Myocyte (in vitro differentiated cells): ENCODE measurements at places on chromosomes 13 and 19.

DNA sequence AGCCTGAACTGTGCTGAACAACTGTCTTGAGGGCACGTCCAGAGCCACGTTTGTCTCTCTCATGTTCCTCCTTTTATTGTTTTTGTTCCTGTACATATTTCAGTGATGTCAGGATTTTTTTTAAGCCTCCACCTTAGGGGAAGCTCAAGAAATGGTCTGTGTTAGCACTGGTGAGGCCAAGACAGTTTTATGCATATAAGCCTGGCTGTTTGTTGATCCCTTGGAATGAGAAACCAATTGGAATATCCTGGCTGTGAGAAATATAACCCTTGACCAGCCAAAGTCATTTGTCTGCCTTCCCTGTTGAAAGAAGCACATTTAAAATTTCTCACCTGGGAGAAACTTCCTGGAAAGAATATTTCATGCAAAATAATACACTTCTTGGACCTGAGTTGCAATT lies 115.8 kb downstream of the DNAJC15 start:
- no peak for DNase-seq

- no peak for DNase-seq
These were observed 83.2 kb downstream of the ANKRD10 start for GRCh38 chr13:110831437-110832204.

- DNase-seq, result no peak
These were observed 458.2 kb downstream of the TSHZ3 start for GRCh38 chr19:30891051-30891450.

DNA sequence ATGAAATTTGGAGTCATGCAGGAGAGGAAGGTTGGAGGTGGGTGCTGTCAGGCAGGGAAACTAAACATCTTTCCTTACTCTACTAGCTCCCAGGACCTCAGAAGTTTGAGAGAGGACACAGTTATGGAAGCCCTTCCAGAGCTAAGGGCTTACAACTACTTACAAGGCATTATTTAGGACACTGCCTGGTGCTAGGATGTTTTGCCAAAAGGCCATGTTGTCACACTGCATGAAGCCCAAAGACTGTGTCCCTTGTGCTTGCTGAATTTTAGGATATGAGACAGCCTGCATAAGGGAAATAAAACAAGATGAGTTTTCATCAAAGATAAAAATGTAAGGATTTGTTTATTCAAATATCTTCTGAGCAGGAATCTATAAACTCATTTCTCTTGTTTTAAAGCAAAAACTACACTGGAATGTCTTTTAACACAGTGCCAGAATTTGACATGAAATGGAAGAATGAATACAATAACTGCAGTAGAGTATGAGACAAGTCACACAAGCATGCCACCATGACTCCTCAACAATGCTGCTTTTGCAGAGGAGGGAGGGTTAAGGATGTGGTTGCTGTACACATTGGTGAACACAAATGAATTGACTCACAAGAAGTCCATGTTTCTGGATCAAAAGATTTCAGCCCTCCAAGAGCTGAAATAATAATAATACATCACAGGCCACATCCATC lies 258.4 kb downstream of the SPRY2 start:
- peak; percentile 6 for DNase-seq

DNA sequence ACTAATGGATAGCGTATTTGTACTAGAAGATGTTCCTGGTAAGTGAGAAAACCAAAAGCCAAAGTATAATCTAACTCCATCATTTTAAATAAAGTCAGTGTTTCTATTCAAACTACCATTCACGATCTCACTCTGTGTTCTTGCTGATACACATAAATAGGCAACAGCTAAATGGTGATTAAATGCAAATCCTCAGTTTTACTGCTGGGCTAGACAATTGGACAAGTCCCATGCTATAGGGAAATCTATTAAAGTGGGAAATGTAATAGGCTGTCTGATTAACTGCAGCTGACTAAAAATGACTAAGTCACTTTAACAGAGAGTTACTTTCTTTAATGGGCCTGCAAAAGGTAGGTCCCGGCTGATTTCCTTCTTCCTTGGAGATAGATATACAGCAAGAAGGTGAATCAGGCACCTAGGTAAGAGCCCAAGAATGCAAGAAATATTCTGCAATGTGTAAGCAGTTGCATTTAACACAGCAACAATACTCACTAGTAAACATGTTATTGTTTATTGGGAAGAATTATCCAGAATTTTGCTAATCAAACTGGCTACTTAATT lies 298.4 kb downstream of the SLITRK6 start:
- DNase-seq, result no peak

GRCh38 chr13:63944911-63945310 lies 2529.3 kb upstream of the PCDH20 start:
- DNase-seq, result no peak

- DNase-seq, result peak; percentile 71
These were observed 66.9 kb downstream of the NHLRC3 start for GRCh38 chr13:39105110-39105509.

- no peak for DNase-seq
These were observed at the start of gene SMIM24 for GRCh38 chr19:3480383-3481091. Gene SMIM24 (minus strand): TSS chr19:3480525. CDS start chr19:3480463, 62 bp downstream.

DNA sequence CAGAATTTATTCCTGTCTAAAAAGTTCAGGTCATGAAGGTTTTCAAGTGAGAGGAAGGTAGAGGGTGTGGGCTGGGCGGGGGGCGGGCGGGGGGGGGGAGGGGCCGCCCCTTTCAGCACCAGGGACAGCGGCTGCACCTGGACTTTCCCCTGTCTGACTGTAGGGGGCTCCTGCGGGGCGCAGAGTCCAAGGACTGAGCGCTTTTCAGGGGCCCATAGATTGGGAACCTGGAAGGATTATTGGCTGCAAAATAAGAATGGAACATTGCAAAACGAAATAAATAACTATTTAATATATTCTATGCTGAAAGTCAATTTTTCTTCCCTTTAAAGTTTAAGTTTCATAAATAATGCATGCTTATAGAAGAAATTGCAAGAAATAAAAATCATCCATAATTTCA lies 8.9 kb upstream of the CYP4F3 start:
- no peak for DNase-seq

DNA sequence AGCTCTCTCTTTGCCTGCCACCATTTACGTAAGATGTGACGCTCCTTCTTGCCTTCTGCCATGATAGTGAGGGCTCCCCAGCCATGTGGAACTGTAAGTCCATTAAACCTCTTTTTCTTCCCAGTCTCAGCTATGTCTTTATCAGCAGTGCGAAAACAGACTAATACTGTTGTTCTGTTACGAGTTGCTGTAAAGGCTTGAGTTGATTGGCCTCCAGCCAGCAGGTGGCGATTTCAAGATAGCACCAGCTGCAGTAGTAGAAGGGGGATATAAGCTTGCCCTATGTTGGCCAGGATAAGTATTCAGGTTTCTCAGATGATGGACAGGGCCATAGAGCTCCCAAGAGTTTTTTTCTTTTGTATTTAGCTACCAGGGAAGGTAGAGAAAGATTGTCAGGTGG lies 385.5 kb downstream of the MZT1 start:
- DNase-seq, result no peak

DNA sequence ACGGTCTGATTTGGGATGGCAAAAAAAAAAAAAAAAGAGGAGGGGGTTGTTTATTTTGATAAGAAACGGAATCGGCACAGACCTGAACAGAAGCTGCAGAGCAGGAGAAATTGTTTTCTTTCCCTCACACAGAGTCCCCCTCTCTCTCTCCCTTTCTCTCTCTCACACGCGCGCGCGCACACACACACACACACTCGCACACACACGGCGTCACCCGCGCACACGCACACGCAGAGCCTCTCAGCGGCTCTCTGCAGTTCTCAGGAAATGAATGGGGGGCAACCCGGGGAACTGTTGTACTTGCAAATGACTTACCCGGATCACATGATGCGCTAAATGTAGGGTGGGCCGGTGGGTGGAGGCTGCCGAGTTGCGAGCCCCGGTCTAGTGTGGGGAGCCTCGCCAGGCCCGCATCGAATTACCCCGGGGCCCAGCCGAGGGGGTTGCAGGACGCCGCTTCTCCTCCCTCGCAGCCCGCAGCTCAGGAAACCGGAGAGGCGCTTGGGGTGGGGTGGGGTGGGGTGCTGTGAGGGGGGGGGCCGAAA lies 475 bp downstream of the KLF12 start:
- DNase-seq, result peak; percentile 93

DNA sequence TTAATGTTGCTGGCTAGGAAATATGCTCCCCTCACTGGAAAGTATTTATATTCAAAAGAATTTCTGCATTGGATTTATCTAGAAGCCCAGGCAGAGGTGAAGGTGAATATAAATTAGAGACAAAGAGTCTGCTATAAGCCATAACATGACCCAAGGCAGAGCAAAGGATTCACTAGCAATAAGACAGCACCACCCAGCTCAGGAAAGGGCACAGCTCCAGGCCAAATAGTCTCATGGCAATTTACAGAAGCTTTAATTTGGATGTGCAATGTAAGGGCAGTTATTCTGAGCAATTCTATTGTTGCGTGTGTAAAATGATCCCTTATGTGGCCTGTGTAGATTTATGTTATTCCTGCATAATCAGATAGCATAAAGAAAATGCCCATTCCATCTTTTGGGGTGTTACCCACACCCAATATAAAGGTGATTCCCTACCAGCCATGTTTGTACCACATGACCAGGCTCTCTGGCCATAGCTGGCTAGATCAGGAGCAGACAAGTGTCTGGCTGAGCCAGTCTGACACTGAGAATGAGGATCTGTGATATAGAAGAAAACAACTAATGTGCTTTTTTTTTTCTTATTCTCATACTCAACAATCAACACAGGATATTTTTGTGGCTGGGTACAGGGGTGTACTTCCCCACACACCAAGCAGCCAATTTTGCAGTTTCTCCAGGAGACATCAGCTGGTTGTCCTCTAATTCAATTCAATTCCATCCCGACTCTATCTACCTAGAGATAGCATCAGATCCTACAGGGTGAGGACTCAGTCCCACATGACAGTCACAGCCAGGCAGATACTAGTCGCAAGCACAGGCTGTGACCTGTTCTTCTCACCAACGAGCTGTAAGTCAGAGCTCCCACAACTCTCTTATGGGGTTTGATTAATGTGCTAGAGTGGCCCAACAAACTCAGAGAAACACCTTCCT lies 181.4 kb downstream of the KCTD15 start:
- DNase-seq, result no peak

- peak; percentile 96 for DNase-seq
These were observed 22.3 kb downstream of the SLC7A1 start for GRCh38 chr13:29573190-29573589.

DNA sequence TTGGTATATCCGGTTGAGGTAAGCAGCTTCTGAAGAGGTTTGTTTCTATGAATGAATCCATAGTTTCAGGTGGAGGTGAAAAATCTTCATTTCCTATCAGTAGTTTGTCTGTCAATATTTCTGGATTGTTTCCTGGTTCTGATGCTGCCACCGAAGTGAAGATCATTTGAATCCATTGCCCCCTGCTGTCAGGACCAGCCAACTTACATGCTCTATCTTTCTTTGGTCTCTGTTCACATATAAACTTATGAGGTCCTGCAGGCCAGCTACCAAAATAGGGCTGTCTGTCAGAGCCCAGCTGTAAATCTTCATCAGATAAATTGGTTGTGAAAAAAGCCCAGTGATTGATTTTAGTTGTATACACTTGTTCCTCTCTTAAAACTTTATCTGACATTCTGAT lies 15.2 kb upstream of the N4BP2L1 start:
- DNase-seq, result no peak

DNA sequence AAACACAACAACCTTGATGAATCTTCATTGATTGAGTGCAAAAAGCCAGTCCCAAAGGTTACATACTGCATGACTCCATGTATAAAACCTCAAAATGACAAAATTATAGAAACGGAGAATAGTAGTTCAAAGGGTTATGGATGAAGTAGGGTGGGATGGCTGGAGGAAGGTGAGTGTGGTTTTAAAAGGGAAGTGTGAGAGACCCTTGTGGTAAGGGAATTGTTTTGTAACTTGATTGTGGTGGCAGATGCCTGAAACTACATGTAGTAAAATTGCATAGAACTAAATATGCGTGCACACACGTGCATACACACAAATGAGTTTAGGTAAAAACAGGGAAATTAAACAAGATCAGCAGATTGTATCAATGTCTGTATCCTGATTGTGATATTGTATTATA lies 340.7 kb downstream of the MTUS2 start:
- DNase-seq, result no peak

GRCh38 chr13:39035204-39035603 lies 2.7 kb downstream of the PROSER1 start:
- DNase-seq, result no peak

DNA sequence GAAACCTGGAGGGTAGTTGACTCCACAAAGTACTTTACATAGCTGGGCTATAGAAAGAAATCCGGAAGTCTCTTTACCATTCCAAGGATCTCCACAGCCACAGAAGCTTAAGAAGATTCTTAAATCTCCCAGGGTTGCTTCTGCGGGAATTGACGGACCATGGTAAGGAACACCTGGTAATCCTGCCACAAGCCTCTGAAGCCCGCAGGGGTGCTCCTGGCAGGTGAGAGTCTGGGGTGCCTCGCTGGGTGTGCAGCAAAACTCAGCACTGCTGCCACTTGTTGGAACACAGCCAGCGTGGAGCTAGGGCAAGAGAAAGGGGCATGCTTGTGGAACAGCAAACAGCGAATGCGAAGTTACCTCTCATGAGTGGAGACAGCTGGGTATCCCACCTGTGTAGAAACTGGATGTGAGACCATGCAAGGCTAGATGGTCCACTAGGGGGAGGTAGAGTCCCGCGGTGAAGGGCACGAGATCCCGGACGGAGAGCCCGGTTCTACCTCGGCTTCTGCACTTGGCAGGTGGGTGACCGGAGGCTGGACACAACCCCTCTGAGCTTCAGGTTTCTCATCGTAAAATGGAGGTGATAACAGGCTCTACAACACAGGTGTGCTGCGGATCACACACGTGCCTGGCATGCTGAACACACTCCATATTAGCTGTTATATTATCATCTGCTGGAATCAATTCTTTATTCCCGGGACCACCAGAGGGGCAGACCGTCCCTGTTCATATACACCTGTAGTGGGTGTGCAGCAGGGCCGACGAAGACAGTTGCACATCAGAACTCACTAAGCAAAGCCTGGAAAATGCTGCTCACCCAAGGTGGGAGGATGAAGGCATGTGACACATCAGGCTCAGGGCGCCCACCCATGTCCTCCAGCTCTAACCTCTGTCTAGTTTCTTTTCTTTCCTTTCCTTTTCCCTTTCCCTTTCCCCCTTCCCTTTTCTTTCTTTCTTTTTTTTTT lies 24.1 kb upstream of the UBAC2 start:
- peak; percentile 67 for DNase-seq

GRCh38 chr19:47729468-47729798 lies 15.9 kb upstream of the NOP53 start:
- peak; percentile 82 for DNase-seq

GRCh38 chr13:55263045-55263444 lies 1877.7 kb upstream of the PRR20A start:
- DNase-seq, result no peak

DNA sequence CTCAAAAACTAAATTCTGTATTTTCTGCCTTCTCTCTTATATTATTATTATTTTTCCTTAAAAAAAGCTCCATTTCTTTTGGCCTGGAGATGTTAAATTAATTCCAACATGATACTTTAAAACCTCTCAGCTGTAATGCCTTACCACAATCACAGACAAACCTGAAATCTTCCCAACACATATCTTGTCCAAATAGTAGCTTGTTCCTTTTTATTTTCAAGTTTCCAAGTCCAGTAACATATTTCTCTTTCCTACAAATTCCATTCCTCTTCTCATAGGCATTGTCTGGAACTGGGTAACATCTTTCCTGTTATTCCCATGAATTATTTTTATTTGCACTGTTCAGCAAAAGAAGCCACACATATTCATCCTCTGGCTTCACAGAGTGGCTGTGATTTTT lies 137.0 kb downstream of the SLITRK6 start:
- no peak for DNase-seq

- DNase-seq, result no peak
These were observed 661.2 kb downstream of the TBC1D4 start for GRCh38 chr13:74820809-74821208.
